ENCODE measurements at places on chromosomes 11 and 22.

GRCh38 chr11:35005141-35005780, 88.8 kb downstream of the PDHX start:
- no peak for DNase-seq

DNA sequence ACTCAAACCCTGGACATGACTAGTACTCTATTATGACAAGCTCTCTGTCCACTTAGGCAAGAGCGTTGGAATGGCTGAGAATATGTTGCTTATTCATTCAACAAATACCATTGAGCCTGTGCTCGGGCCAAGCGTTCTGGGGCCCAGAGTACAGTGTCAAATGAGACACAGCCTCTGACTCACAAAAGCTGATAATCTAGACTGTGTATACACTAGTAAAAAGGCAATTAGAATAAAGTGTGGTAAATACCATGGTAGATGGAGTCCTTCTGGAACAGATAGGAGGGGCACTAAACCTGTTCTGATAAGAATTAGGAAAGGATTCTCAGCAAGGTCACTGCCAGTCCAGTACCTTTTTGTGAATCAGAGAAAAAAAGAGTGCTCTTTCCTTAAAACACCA, 24.7 kb downstream of the KCNE3 start:
- DNase-seq: no peak

DNA sequence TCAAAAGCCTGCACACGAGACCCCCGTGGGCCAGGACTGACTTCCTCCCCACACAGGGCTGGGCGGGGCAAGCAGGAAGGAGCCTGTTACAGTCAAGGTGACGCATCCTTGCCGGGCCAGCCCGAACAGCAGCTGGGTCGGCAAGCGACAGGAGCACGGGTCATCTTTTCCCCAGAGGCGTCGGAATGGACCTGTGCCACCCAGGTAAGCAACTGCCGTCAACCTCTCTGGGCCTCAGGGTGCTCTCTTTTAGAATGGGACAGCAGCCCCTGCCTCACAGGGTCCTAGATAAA, at the start of gene CYTH4:
TSS of gene CYTH4 (plus strand) at position 124 of the 293 bp plus-strand sequence. CDS start at position 186, 62 bp downstream.
- no peak for DNase-seq

DNA sequence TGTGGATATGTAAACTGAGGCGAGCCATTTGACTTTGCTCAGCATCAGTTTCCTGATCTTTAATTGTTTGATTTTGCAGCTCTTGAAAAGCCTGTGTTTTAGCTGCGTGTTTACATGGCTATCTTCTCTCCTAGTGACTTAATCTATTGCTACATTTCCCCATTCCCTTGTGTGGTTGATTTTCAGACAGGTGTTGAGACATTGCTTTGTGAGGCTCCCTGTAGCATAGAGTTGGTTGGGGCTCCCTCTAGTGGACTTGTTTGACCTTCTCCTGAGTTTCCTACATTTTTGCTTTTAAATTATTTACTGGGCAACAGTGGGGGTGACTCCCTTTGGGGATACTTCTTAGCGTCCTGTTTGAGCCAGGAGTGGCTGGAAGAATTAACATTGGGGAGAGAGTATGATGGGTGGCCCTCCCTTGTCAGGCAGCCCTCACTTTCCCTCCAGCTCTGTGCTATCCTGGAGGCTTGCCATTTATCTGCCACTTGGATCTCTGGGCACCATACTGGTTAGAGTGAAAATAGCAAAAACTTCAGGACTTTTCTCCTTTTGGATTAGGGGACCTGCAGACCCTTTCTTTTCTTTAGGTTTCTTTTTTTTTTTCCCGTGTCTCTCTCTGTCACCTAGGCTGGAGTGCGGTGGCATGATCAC, 9.2 kb upstream of the CBL start:
- peak; percentile 63 for DNase-seq
